CD8-positive, alpha-beta T cell (primary cell): ENCODE measurements at places on chromosomes 2 and 18. TPM values are rescaled to one million over a fixed set of nuclear protein-coding genes. Genes with fewer than 3 reads are reported as not detected.

IL36RN gene
- not detected for total RNA-seq

- no peak for DNase-seq
Observed at GRCh38 chr2:199983534-199983933, 28.2 kb downstream of the MAIP1 start.

GRCh38 chr18:8717011-8717770 lies 11.8 kb downstream of the MTCL1 start:
- no peak for DNase-seq

DNA sequence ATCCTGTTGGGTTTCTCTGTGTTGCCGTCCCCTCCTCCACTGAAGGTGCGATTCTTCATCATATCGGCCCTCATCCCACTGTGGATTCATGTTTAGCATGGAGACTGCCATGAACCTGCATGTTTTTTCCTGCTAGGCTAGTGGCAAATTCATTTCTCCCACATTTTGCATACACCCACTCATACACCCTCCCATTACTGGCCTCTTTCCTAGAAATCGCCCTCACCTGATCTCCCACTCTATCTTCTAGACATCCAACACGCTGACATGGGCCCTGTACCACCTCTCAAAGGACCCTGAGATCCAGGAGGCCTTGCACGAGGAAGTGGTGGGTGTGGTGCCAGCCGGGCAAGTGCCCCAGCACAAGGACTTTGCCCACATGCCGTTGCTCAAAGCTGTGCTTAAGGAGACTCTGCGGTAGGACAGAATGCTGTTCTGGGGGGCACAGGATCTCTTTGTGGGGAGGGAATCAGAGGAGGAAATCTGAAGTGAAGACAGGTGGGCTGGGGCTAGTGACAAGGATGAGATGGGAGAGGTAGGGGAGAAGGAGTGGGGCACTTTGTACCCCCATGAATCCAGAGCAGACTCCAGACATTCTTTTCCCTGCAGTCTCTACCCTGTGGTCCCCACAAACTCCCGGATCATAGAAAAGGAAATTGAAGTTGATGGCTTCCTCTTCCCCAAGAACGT lies 17.7 kb downstream of the PRKAG3 start:
- DNase-seq, result no peak

- no peak for DNase-seq
Observed at GRCh38 chr18:62525608-62526007, 2.8 kb downstream of the ZCCHC2 start.

GRCh38 chr2:24231461-24231881 lies 56.6 kb downstream of the FAM228A start:
- DNase-seq, result no peak

ETAA1 gene
- 8.6 TPM for total RNA-seq

GRCh38 chr2:102438578-102438977 lies 15.6 kb downstream of the IL18RAP start:
- DNase-seq, result no peak

DNA sequence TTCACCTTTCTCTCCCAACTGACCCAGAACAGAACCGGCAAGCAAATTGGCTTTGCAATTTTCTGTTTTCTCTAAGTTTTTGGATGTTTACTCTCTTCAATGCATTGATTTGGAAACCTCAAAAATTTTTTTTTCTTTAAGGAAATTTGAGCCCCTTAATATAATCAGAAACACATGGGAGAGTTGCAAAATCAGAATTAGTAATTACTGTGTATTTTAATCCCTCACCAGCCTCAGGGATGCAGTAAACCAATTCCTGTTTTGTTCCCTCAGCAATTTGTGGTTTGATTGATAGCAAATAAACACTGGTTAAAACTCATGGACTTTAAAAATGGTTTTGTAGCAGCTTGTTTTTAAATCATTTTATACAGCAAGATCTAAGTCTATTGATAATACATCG lies 281.5 kb downstream of the NEDD4L start:
- DNase-seq, result no peak

- no peak for DNase-seq
Observed at GRCh38 chr2:217875556-217876252, 127.1 kb downstream of the TNS1 start.

- no peak for DNase-seq
Observed at GRCh38 chr2:165214093-165214492, 10.2 kb upstream of the SCN3A start.

GRCh38 chr2:20755132-20755800 lies 67.6 kb downstream of the LDAH start:
- DNase-seq, result no peak

DNA sequence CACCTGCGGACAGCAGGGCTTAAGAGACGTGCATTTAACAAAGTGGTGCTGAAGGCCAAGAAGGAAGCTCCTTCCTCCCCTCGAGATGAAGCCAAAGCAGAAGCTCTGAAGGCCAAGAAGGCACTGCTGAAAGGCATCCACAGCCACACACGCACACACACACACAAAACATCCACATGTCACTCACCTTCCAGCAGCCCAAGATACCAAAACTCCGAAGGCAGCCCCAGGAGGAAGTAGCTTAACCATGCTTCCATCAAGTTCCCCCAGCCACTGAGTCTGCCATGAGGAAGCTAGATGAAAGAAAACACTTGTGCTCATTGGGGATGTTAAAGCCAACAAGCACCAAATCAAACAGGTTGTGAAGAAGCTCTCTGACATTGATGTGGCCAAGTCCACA lies 175.7 kb upstream of the POU3F3 start:
- no peak for DNase-seq

GRCh38 chr2:86274918-86275275 lies 62.5 kb downstream of the REEP1 start:
- no peak for DNase-seq

DNA sequence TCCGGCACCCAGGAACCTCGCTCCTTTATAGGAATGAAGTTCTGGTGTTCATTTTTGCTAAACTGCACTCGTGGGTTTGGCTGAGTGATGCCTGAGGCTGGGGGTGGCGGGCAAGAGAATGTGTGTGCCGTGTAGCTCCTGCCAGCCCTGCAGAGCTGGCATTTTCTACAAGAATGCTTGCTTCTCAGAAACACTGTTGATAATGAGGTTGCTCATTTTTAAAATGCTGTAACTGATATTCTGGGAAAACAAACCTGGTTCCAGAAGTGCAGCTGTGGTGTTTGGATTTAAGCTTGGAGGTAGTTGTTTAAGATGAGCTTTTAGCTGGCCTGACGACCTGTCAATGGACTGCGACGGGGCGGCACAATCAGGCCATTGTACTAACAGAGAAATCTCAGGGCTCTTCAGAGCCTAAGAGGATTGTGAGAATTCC lies 511.9 kb upstream of the TNP1 start:
- no peak for DNase-seq

- no peak for DNase-seq
Observed at GRCh38 chr2:199973703-199974102, 18.3 kb downstream of the MAIP1 start.

GRCh38 chr2:227608561-227609338 lies 5.9 kb downstream of the SCYGR3 start:
- DNase-seq, result no peak

DNA sequence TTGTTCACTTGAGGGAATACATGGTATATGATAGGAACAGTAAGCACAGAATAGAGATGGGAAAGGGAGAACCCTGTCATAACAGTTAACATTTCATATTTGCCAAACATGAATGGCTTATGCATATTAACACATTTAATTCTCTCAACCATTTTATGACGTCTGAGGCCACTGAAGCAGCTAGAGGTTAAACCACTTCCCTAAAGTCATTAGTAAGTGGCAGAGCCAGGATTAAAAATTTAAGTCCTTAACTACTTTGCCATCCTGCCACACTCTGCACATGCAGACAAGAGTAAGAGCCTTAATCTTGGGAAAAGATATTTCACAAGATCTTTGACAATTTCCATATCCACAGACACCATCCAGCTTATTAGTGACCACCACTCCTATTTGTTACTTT lies 2.1 kb downstream of the LIPT1 start:
- DNase-seq, result no peak

- DNase-seq, result peak; percentile 39
Observed at GRCh38 chr2:174343343-174343622, 8.5 kb downstream of the SP9 start.

CYTIP gene
- total RNA-seq, result 425 TPM

GRCh38 chr18:22847392-22847791 lies 85.7 kb upstream of the RBBP8 start:
- DNase-seq, result no peak

ZNF516 gene
- total RNA-seq, result 19.5 TPM

DNA sequence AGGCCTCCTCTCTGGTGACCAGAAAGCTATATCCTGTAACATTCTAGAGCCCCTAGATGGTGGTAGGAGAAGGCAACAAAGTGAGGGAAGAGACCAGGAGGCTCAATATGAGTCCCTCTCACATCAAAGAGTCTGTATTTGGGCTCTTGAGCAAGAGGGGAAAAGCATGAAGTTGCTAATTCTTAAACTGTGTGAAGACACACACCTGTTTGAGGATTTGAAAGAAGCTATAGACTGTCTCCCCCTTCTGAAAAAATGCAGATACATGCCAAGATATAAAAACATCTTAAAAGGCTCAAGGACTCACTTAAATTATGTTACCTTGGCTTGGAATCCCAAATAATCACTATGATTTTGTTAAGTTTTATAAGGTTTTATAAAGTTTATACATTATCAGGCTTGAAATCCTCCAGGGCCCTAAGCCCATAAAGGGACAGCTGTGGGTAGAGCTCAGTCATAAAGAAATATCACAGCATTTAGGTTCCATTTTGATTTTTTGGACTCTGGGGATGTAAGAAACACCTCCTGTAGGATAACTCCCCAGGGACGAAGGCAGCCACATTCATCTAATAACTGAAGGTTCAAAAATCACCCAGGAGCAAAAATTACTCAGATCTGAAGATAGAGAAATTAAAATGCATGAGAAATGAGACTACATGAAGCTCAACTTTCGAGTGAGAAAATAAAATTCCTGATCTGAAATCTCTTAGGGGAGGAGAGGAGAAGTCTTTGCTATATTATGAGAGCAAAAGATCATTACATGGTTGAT lies 136.1 kb upstream of the LGALSL start:
- DNase-seq, result no peak
